GM23248 (cell line): ENCODE measurements at places on chromosomes 7 and 10. TPM values are rescaled to one million over a fixed set of nuclear protein-coding genes. Genes with fewer than 3 reads are reported as not detected.

Gene EVX1
- total RNA-seq = not detected in 2 replicates

GRCh38 chr10:97838091-97838490 lies 11.6 kb upstream of the GOLGA7B start:
- H3K4me1 ChIP-seq = peaks cover 11% of the 10 kb centered on the region
- peaks cover 18% of the 10 kb centered on the region for H3K27me3 ChIP-seq

GRCh38 chr10:116771101-116771958 lies 29.0 kb upstream of the HSPA12A start:
- peaks cover 51% of the 10 kb centered on the region for H3K4me1 ChIP-seq
- H3K27ac ChIP-seq = peak overlapping the region; percentile 89
- no peaks in the 10 kb centered on the region for H3K27me3 ChIP-seq
- H3K36me3 ChIP-seq = no peaks in the 10 kb centered on the region

GRCh38 chr7:100802951-100803350 lies 24.4 kb downstream of the EPHB4 start:
- peaks cover 4% of the 10 kb centered on the region; the same call in 1 of the 2 replicates for H3K36me3 ChIP-seq
- no peak overlapping the region for H3K27ac ChIP-seq
- no peaks in the 10 kb centered on the region for H3K27me3 ChIP-seq

DNA sequence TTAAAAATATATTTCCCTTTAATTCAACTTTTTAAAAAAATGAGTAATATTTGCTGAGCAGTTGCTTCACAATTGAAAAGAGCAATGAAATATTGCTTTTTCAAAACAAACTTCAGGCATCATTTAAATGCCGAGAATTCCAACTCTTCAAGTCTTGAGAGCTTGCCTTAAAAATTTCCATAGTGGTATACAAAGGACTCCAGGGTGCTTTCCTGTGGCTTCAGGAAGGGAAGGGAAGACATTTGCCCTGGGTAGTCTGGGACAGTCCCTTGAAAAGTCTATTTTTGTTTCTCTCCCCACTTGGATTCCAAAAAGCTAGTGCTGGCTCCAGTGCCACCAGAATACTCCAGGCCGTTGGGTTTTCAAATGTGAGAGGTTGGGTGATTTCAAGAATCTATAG lies 71.7 kb downstream of the HYCC1 start:
- 0 out of 2 replicates have a peak, but pooled peaks cover 2% of the 10 kb centered on the region for H3K4me1 ChIP-seq
- H3K27me3 ChIP-seq = no peaks in the 10 kb centered on the region
- no peak overlapping the region for H3K4me3 ChIP-seq
- DNase-seq = no peak
- peaks cover 32% of the 10 kb centered on the region for H3K36me3 ChIP-seq
- no peak overlapping the region for H3K27ac ChIP-seq

DNA sequence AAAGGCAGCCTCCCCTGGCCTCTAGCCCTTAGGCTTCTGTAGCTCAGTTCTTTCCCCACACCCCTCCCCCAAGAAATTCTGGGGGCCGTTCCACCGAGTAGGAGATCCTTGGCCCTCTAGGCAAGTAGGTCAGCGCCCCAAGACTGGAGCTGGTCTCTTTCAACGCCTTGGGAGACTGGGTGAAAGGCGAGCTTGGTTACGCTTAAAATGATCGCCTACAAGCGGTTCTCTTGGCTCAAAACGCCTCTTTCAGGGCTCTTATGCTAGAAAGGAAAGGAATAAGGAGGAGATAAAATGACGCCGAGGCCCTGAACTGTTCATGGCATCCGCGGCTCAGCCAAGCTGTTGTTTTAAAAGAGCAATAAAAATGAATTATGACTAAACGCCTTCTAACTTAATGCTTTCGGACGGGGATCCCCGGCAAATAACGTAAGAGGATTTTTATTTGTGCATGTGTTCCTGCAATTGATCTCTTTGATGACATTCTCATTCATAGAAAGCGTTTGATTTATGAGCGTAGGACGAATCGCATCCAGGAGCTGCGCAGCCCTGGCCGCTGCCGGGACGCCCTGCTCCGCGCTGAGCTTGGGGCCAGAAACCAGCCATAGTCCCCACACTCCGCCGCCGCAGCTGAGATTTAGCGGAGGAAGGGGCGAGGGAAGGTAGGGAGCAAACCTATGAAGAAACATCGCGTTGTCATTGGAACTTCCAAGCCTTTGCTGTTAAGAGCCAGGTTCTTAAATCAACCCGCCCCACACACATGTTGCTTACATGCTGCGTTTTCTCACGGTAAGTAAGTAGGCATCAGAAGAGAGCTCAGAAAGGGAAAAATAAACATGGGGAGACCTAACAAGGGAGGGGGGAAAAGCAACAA lies 3.0 kb upstream of the HOXA1 start:
- peaks cover 13% of the 10 kb centered on the region for H3K4me1 ChIP-seq
- H3K36me3 ChIP-seq = peaks cover 18% of the 10 kb centered on the region
- no peaks in the 10 kb centered on the region for H3K27me3 ChIP-seq
- H3K27ac ChIP-seq = peak overlapping the region; percentile 90

- no peaks in the 10 kb centered on the region for H3K4me1 ChIP-seq
- H3K36me3 ChIP-seq = no peaks in the 10 kb centered on the region
- DNase-seq = no peak
- H3K27ac ChIP-seq = no peak overlapping the region
- no peaks in the 10 kb centered on the region for H3K27me3 ChIP-seq
- no peak overlapping the region for H3K4me3 ChIP-seq
Observed at GRCh38 chr7:5243261-5243660, 39.5 kb upstream of the SLC29A4 start.

- H3K36me3 ChIP-seq = no peaks in the 10 kb centered on the region
- H3K27me3 ChIP-seq = no peaks in the 10 kb centered on the region
- no peak overlapping the region for H3K27ac ChIP-seq
- no peak overlapping the region for H3K4me3 ChIP-seq
- H3K4me1 ChIP-seq = peaks cover 17% of the 10 kb centered on the region
- DNase-seq = no peak
Observed at GRCh38 chr10:11553773-11554381, 57.6 kb downstream of the USP6NL start.
